Caco-2 (cell line): ENCODE measurements at places on chromosomes 7 and 10.

GRCh38 chr7:129610709-129611245, 743 bp upstream of the NRF1 start:
- H3K4me3 ChIP-seq, result peak overlapping the region; percentile 87
- no peaks in the 10 kb centered on the region for H3K27me3 ChIP-seq
- no peaks in the 10 kb centered on the region for H3K36me3 ChIP-seq
- DNase-seq, result no peak
- peaks cover 10% of the 10 kb centered on the region; the same call in 1 of the 2 replicates for H3K4me1 ChIP-seq

- no peaks in the 10 kb centered on the region for H3K27me3 ChIP-seq
- H3K4me1 ChIP-seq, result peaks cover 3% of the 10 kb centered on the region; the same call in 1 of the 2 replicates
- H3K4me3 ChIP-seq, result no peak overlapping the region
These were observed 111.2 kb downstream of the RNLS start for GRCh38 chr10:88471899-88472298.

GRCh38 chr10:11260170-11260569, 242.5 kb downstream of the CELF2 start:
- H3K4me3 ChIP-seq, result no peak overlapping the region
- DNase-seq, result peak; percentile 32
- no peak overlapping the region for H3K27ac ChIP-seq
- no peaks in the 10 kb centered on the region for H3K4me1 ChIP-seq
- H3K36me3 ChIP-seq, result no peaks in the 10 kb centered on the region

GRCh38 chr10:79078367-79079053, 9.7 kb downstream of the ZMIZ1 start:
- no peak overlapping the region for H3K4me3 ChIP-seq
- DNase-seq, result no peak

DNA sequence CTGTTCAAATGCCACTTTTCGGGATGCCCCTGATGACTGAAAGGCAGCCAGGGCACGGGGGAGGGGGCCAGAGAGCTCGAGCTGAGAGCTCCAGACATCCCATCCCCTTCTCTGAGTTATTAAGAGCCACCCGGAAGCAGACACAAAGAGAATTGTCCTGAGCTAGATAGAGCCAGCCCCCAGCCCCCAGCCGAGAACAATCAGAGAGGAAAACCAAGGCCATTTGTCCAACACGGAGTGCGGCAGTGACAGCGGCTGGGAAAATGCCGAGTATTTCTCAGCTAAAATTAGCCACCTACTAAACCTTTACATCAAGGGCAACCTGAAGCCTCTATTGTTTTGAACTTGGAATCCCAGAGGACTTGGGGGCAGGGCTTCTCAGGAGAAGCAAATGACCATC, 51.0 kb downstream of the UNC5B start:
- 0 out of 2 replicates have a peak, but pooled peaks cover 7% of the 10 kb centered on the region for H3K4me1 ChIP-seq
- H3K27me3 ChIP-seq, result no peaks in the 10 kb centered on the region
- H3K4me3 ChIP-seq, result no peak overlapping the region
- DNase-seq, result no peak

DNA sequence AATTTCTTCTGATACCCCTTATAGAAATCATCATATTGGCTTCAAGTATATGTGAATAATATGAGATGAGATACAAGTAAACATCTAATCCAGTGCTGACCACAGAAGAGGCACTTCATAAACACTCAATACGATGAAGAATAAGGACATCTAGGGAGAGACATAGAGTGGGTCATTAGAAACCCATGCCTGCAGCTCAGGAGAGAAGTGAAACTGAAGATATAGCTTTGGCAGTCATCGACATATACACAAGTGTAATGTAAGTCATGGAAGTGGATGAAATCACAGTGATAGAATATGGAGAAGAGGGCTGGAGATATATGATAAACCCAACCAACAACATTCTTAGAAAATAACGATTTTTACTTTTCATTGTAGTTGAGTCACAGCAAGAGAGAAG, 665.0 kb downstream of the PARD3 start:
- no peak for DNase-seq
- H3K27ac ChIP-seq, result no peak overlapping the region
- no peak overlapping the region for H3K4me3 ChIP-seq
- no peaks in the 10 kb centered on the region for H3K27me3 ChIP-seq

DNA sequence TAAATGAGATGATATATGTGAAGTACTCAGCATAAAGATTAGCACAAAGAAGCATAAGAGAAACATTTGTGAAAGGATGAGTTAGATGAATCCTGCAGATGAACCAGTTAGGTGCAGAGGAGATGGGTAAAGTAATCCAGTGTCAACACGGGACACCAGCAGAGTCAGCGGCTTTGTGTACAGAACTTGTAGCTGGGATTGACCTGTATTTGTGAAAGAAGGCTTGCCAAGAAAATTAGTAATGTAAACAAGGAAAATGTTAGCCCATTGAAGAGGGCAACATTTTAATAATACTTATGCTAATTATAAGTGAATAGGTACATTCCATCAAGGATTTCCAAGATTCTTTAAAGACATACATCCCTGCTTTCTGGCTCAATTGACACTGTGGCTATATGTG, 255.7 kb downstream of the PTEN start:
- H3K4me1 ChIP-seq, result peaks cover 3% of the 10 kb centered on the region; the same call in 1 of the 2 replicates
- H3K4me3 ChIP-seq, result no peak overlapping the region
- no peak overlapping the region for H3K27ac ChIP-seq
- no peaks in the 10 kb centered on the region for H3K27me3 ChIP-seq
- no peaks in the 10 kb centered on the region for H3K36me3 ChIP-seq
